ENCODE measurements at places on chromosomes 7 and 10.

GRCh38 chr10:35561715-35562114 is 43.4 kb upstream of the GJD4 start:
- no peak for DNase-seq

GRCh38 chr10:87852089-87852488 is 11.2 kb downstream of the KLLN start:
- no peak for DNase-seq

- no peak for DNase-seq
These were observed 86.7 kb downstream of the GFRA1 start for GRCh38 chr10:116186273-116186672.

GRCh38 chr7:94411188-94411466 is 16.4 kb downstream of the COL1A2 start:
- DNase-seq: no peak

GRCh38 chr10:18368682-18369081 is 228.5 kb downstream of the CACNB2 start:
- DNase-seq: no peak

- DNase-seq: no peak
These were observed 153.0 kb downstream of the DIP2C start for GRCh38 chr10:536371-536925.

GRCh38 chr7:37312608-37313007 is 136.1 kb downstream of the ELMO1 start:
- no peak for DNase-seq

- DNase-seq: no peak
These were observed 177.6 kb downstream of the VTI1A start for GRCh38 chr10:112624546-112625048.

DNA sequence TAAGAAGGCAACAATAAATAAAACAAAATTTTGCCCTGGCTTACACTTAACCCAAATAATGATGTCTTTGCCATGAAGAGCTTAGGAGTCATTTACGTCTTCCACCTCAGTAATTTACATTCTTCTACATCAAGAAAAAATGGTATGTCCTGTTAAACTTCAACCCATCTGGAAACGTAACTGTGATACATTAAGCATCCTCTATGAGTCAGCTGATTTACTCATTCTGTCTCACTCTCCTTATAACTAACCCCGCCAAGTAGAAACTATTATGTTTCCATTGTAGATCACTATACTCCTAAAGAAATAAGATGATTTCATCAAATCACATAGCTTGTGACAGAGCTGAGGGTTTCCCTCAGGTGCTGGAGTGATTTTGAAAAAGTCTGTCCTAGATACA is 330.7 kb downstream of the CDC14C start:
- DNase-seq: no peak

DNA sequence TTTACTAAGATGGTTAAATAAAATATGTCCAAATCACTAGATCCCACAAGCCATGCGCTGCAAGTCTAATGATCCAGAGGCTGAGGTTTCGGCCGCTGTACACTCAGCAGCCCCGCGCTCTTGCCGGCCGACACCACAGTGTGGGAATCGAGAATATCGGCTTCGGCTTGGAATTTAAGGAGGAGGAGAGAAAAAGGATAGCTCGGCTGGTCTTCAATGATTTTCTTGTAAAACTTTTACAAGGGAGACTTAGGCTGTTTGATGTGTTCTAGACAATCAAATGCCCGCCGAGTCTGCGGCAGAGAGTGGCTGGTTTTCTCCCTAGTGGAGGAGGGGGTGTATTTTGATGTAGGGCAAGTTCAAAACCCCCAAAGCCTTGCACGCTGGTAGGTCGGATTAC is 118.2 kb upstream of the TCF7L2 start:
- no peak for DNase-seq

- no peak for DNase-seq
These were observed 9.1 kb downstream of the TMEM168 start for GRCh38 chr7:112781110-112781509.

- DNase-seq: no peak
These were observed 29.1 kb downstream of the NUDCD3 start for GRCh38 chr7:44461387-44461786.

DNA sequence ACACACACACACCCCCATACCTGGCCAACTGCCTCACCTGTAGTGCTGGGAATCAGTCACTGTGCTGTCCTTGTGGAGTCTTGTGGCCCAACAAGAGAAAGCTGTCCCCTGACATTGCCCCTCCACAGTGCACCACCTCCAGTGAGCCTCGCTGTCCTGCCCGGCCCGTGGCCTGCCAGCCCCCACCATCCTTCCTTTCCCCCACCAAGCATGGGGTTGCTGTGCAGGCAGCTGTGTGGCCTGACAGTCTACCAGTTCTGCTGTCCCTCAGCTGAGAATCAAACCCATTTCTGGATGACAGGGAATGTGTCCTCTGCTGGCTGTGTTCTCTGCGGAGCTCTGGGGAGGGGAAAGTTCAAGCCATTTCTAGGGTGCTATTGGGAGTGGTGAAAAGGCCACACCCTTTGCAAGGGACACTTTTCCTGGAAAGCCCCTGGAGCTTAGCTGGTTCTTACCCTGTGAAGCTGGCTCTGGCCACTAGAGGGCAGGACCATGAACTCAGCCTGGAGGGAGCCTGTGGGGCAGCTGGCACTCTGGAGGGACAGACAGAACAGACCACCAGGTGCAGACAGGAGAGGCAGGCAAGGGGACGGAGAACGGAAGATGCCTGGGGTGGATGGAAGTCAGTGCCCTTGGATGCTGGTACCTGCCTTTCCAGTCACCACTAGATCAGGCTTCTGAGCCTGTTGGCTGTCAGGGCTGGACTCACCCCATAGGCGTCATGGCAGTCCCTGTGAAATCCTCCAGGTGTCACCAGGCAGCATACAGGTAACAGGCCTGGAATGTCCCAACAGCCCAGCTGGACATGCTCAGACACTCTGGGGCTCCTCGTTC is 10.5 kb upstream of the MTPAP start:
- peak; percentile 72 for DNase-seq

DNA sequence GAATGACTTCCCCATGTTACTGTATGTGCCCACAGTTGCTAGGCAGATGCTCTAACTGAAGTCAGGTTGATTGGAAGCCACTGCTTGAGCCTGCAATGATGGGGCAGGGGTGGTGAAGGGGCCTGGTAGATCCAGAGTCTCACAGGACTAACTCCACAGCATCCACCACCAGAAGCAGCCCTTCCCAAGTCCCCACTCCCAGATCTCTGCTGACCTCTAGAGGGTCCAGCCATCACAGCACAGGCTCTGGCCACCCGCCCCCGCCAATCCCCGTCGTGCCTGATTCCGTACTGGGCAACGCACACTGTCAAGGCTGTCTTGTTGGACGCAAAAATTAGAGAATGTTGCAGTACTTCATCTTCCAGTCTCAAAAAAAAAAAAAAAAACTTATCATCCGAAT is 136.8 kb upstream of the PDE1C start:
- DNase-seq: peak; percentile 47

DNA sequence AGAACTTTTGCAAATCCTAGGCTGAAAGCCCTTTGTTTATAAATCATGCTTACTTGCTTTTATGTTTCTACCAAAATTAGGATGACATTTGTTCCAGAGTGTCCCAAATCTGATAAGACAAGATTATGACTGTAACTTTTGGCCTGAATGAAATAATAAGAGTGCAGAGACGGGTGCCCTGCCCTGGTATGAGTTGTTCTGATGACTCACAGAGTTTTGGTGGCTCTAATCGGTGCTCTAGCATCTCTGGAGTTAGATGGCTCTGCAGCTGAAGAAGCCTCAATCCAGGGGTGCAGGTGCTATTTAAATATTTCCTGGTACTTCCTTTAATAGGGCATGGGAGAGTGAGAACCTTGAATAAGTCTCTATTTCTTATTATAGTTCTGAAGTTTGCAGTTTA is 102.2 kb upstream of the ELMO1 start:
- no peak for DNase-seq

DNA sequence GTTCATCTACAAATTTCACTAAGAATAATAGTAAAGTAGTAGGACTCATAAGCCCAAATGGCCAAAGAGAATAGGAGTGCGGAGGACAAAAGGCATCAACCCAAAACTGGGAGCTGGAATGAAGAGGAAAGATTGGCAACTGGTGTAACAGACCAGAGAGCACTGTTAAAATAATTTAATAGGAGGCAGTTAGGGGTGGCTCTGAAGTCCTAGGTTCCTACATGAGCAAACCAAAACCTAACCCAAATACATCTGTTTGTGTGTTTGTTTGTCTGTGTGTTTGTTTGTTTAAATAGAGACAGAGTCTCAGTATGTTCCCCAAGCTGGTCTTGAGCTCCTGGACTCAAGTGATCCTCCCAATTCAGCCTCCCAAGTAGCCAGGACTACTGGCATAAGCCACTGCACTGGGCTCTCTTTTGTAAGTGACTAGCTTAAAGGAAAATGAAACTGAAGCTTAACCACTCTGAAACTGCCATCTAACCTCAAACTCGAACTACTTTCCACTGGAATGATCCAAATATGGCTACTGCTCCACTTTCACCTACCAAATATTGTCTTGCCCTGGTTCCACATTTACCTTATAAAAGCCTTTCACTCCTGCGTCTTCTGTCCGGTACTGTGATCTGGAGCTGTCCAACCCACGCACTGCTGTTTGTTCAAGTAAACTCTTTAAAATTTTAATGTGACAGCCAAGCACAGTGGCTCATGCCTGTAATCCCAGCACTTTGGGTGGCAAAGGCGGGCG is 94.9 kb downstream of the AKR1D1 start:
- no peak for DNase-seq

- DNase-seq: peak; percentile 16
These were observed 50.4 kb upstream of the NFE2L3 start for GRCh38 chr7:26101361-26102151.

- no peak for DNase-seq
These were observed 1053.2 kb downstream of the REEP3 start for GRCh38 chr10:64574371-64574770.

GRCh38 chr7:132872034-132872433 is 209.9 kb downstream of the CHCHD3 start:
- no peak for DNase-seq

DNA sequence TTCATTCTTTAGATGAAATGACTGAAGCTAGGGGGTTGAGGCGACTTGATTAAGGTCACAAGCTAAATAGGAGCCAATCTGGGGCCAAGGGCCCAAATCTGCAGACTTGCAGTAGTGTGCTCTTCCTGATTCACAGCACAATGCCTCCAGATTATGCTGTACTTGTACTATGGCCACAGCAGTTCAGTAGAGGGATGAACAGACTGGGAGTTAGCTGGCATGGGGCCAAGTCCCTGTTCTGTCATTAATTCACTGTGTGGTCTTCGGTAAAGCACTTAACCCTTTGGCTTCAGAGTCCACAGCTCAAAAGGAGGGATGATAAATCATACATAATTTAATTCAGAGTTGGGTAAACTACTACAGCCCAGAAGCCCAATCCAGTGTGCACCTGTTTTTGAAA is 196.8 kb downstream of the XPNPEP1 start:
- no peak for DNase-seq

GRCh38 chr10:124864421-124865193 is 63.0 kb downstream of the ABRAXAS2 start:
- DNase-seq: no peak

DNA sequence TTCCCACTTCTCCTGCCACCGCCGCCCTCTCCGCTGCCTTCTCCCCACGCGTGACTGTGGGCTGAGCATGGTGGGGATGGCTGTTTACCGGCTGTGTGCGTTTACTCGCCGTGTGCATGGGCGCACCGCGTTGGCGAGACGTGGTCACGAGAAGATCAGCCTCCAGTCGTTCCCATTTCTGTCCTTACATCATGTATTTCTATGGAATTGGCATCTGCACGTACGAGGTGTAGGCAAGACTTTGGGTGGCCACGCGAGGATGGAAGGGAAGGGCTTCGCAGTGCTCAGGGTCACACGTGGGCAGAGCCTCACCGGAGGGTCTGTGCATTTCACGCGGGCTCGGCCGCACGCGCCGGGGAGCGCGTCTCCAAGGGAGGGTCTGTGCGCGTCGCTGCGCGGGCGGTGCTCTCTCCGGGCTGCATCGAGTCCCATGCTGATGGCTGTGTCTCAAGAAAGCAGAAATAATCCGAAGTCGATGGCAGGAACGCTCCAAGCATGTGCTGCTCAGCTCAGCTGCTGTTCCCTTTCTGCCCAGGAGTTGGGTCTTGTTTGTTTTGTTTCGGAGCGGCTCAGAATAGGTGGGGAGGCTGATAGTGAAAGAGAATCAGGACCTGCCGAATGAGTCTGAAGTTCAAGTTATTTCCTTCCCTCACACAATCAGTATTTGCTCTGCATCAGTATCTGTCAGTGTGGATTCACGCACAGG is 973 bp downstream of the CAMK1D start:
- DNase-seq: peak; percentile 6

- DNase-seq: no peak
These were observed 108.2 kb downstream of the INPP5A start for GRCh38 chr10:132645630-132646442.

DNA sequence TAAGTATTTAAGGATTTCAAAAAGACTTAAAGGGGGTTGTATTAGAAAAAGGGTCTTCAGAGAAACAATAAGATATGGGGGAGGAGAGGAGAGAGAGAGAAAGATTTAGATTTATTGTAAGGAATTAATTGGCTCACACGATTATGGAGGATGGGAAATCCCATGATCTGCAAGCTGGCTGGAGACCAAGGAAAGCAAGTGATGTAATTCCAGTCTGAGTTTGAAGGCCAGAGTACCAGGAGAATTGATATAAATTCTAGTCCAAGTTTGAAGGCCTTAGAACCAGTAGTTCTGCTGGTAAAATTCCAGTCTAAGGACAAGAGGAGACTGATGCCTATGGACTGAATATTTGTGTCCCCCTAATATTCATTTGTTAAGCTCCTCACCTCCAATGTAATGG is 20.6 kb upstream of the SLC13A1 start:
- no peak for DNase-seq

GRCh38 chr7:22781230-22781711 is 41.4 kb downstream of the TOMM7 start:
- no peak for DNase-seq

GRCh38 chr10:69969977-69970376 is 82.7 kb upstream of the MACROH2A2 start:
- DNase-seq: no peak

DNA sequence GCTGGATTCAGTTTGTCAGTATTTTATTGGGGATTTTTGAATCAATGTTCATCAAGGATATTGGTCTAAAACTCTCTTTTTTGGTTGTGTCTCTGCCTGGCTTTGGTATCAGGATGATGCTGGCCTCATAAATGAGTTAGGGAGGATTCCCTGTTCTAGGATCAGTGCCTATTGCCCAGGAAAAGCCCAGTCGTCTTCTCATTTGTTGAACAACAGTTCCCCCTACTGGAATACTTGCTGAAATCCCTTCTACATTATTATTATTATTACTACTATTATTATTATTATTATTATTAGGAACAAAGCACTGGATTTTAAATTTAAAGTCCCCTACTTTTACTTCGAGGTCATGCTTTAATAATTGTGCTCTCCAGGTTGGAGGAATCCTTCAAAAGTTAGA is 528.9 kb downstream of the MAGI2 start:
- DNase-seq: no peak

DNA sequence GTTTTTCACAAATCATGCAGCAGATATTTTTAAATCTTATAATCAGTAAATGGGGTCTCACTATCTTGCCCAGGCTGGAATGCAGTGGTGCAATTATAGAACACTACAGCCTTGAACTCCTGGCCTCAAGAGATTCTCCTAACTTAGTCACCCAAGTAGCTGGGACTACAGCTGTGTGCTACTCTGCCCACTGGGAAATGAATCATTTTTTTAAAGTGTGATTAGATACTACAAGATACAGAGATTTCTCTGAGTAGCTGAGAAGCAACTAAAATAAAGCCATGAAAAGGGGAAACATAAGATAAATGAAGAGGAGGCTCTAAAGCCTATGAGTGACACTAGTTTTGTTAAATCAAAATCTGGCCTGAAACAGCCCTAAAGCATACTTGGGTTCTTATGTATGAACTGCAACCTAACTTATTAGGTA is 119.7 kb downstream of the JMJD1C start:
- DNase-seq: no peak

- no peak for DNase-seq
These were observed 96.5 kb upstream of the RHOBTB1 start for GRCh38 chr10:61040399-61041016.
